ENCODE measurements at places on chromosomes 2 and 18.

DNA sequence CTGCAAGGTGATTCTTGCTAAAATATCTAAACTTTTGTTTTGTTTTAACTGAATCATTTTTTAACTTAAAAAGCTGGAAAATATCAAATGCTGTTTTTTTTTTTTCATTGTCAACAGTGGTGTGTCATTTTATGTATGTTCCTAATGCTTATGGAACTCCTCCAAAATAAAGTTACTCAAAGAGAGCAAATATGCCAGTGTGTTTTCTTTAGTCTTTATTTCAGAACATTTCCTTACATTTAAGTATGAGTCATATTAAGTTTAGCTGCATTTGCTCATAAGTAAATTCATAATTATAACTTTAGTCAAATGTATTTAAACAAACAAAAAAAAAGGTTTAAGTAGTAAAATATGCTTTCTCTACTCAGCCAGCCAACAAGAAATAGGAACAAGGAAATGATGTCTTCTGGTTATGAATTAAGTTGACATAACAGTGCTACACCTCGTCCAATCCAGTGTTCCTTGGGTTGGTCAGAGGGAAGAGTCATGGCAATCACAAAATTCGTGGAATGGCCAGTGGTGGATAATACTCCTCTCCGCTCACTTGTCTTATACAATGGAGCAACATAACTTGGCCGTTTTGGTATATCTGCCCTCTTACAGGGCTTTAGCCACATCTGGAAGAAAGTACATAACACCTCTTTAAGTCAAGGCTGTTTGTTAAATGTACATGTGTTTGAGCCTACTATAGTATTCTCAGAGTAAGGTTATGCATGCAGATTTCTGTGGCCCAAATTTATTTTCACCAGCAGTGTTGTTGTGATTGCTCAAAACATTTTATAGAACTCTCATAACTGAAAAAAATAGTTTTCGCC, 80.7 kb downstream of the SLC39A10 start:
- peak; percentile 45 for DNase-seq

DNA sequence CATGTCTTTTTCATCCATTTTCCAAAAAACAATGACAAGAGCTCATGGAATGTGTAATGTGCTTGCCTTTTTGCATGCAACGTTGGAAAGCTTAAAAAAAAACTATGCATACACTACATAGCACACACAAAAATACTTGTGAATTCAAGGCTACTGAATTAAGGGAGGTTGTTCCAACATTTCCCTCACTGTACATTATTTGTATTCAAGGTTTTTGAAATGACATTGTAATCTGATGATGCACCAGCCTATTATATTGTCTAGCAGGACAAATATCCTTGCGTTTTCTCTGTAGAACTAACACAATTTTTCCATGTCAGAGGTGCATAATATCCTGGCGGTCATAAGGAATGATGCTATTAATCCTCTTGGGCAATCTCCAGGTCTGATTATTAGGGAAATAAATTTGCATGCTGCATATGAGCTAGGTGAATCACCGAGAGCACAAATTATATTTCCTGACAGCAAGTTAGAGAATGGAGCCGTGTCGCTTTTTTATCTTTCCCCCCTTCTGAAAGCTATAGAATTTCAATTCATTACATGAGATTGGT, 836.9 kb upstream of the FANCL start:
- no peak for DNase-seq

DNA sequence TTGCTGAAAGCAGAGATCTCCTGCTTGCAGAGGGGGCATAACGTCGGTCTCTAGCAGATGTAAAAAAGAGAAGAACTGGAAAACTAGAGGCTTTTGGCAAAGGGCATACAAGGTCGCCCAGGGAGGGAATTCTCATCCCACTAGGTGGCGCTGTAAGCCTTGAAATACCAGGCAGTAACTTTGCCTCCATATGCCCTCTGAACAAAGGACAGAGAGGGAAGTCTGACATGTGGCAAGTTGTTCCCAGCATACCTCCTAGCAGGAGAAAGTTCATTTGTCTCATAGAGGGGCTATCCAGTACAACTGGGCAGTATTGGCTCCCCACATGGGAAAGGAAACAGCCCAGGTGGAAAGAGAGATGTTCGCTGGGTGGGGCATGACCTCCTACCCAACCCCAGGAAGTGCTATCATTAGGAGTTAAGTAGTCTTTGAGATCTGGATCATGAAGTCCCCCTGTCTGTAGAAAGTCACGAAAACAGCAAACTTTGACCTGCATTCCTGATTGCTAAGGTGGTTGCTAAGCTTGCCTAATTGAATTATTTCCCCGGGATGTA, 39.9 kb downstream of the STK17B start:
- DNase-seq = peak; percentile 40

GRCh38 chr2:26982102-26982742, 11.8 kb downstream of the MAPRE3 start:
- DNase-seq = peak; percentile 73

DNA sequence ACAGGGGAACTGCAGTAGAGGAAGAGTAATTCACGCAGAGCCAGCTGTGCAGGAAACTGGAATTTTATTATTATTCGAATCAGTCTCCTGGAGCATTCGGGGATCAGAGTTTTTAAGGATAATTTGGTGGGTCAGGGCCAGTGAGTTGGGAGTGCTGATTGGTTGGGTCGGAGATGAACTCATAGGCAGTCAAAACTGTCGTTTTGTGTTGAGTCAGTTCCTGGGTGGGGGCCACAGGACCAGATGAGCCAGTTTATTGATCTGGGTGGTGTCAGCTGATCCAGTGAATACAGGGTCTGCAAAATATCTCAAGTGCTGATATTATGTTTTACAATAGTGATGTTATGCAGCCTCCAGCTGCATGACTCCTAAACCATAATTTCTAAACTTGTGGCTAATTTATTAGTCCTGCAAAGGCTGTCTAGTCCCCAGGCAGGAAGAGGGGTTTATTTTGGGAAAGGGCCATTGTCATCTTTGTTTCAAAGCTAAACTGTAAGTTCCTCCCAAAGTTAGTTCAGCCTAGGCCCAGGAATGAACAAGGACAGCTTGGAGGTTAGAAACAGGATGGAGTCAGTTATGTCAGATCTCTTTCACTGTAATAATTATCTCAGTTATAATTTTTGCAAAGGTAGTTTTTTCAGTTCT, 67.0 kb downstream of the ASAP2 start:
- no peak for DNase-seq

DNA sequence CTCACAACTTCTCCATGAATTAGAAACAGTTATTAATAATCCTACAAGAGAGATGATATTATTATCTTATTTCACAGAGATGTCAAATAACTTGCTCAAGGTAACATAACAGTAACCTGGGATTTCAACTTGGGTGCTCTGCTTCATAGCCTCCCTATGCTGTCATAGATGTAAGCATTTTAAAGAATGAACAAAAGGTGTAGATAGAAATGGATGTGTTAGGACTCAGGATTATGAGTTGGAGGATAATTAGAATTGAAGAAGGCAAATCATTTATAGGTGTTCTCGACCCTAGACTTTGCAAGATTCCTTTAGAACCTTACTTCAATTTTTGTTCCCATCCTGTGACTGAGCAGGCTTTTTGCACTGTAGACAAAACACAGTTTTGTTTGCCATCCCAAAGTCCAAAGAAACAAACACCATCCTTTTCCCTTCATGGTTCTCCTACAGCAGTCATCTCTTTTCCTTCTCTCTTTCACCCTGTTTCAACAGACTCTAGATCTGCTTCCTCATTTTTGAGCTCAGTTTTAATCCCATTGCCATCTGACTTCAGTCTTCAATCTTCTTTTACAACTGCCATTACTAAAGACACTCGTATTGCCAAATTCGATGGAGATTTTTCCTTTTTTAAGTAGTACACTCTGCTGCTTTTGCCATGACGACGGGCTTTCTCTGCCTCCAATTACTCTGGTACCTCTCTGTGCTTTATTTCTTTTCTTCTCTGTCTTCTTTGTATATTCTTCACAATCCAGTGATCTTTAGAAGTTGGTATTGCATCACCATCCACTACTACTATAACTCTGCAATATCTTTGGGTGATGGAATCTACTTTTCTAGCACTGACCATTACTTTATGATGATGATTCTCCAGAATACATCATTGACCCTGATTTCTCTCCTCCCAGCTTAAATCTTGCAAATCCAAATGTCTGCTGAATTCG, 4.5 kb downstream of the HNMT start:
- DNase-seq = no peak

- DNase-seq = no peak
These were observed 592.7 kb upstream of the VRK2 start for GRCh38 chr2:57453945-57454344.

- peak; percentile 54 for DNase-seq
These were observed at the start of gene FKBP1B for GRCh38 chr2:24049485-24050021. TSS of gene FKBP1B (plus strand) at chr2:24049741. CDS start at chr2:24049850, 109 bp downstream.

Data from iris pigment epithelial cell (primary cell).